ENCODE measurements at places on chromosomes 3 and 15. TPM values are rescaled to one million over a fixed set of nuclear protein-coding genes. Genes with fewer than 3 reads are reported as not detected.

GRCh38 chr3:193744048-193744821, 151.2 kb downstream of the OPA1 start:
- peak; percentile 57 for DNase-seq

DNA sequence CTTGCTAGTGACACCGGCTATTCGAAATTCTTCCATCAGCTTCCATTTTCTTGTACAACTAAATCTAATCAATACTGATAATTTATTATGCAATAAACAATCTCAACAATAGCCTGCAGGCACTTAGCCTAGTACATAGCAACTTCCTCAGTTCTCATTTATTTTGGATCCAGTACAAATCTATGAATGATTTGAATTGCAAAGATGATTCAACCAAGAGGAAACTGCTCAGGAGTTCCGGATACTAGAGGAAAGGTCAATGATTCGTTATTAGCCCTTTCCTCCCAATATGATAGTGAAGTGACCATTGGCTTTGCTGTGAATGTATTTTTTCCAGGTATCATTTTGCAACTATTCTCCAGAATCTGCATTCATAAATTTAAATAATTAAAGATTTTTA, 827.0 kb downstream of the CADM2 start:
- no peak for DNase-seq

DNA sequence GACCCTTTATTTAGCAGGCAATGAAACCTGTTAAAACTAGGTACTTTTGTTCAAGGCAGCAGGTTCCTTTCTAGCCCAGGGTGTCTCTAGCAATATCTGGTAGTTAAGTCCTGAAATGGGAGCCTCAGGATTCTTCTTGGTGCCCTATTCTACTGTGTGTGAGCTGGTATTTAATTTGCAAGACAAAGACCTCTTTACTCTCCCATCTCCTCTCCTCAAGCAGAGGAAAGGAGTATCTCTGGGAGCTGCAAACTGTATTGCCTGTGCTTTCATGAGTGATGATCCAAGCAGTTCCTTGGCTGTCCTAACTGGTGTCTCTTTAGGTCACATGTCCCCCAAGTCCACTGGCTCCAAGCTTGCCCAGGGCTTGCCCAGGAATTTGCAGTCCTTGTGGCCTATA, 188.2 kb downstream of the SI start:
- DNase-seq: no peak

DNA sequence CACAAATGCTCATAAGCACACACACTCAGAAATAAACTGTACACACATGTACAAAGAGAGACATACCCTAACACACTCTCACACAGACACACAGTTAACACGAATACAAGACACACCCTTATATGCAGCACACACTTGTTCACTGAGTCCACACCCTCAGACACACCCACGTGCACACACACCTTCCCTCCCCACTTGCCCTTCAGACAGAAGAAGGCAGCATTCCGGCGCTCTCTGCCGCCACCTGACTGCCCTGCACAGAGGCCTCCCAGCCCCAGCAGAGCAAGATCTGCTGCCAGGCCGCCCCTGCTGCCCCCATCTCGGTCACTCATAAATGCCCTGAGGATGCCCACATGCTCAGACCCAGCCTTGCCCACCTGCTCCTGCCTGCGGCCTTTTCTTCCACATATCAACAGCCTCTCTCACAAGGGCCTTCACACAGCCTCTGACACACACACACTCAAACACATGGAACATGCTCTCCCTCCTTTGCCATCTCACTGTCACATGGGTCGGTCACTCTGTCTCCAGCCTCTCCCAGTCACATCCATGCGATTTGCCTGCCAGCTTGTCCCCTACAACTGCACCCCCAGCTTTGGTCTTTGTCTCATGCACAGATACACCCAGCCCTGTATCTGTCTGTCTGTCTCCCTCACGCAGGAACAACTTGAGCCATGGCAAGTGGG, 71.1 kb downstream of the EPHB3 start:
- DNase-seq: no peak

- DNase-seq: no peak
Measured at GRCh38 chr3:37858742-37859141, 2.9 kb upstream of the CTDSPL start.

DNA sequence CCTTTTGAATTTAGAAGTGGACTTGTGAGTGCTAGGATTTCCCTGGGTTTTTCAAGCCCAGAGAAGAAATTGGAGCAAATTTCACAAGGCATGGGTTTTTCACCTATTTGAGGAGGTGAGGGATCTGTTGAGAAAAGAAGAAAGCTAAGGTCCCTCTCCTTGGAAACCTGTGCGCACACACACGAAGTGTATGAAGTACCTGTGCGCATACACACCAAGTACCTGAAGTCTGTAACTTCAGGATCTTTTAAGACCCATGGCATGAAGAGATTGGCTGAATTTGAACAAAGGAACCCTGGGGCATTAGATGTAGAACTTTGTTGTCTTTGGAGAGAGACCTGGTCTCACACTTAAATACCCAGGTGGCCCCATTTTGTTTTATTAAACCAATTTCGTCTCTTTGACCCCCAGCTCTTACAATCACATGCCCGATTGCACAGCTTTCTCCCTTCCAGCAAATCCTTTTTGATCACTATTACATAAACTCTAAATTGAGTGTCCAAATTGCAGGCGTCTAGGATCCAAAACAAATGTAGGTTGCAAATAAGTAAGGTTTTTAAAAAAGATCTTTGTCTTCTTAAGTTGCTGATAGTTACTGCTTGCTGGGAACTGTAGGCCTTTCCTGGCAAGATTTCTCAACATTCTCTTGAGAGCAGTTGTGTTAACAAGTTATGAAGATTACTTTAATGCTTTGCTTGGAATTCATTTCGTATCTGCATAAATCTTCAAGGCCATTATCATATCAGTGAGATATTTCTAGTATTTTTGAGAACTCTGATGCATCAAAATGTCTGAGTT, 64.3 kb downstream of the CMTM8 start:
- DNase-seq: no peak

Gene AHSG
- polyA plus RNA-seq: 0.69 TPM

Measured in right renal cortex interstitium (tissue), 3 donors.